ENCODE measurements at places on chromosomes 12 and 14. TPM values are rescaled to one million over a fixed set of nuclear protein-coding genes. Genes with fewer than 3 reads are reported as not detected.

DNA sequence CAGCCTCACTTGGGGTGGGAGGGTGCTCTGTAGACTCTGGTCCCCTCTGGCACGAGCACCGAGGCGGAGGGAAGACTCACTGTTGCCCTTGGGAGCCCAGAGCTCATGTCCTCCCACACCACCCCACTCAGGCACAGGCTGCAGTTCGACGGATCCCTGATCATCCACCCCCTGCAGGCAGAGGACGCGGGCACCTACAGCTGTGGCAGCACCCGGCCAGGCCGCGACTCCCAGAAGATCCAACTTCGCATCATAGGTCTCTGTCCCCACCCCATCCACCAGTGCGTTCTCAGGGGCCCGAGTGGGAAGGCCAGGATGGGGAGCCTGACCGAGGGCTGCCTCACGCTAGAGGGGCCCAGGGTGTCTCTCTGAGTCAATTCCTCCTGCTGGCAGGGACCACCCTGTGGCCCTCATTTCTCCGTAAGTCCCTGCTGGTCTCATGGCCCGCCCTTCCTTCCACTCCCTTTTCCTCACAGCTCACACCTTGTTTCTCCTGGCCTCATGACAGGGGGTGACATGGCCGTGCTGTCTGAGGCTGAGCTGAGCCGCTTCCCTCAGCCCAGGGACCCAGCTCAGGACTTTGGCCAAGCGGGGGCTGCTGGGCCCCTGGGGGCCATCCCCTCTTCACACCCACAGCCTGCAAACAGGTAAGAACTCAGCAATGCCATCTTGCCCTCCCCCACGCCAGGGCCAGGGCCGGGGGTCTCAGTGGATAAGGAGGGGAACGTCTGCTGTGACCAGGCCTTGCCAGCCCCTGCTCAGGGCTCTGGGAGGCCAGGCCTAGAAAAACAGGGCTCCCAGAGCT is 27.0 kb downstream of the PAPLN start:
- no peak for DNase-seq

GRCh38 chr12:27260746-27261145 is 16.7 kb downstream of the STK38L start:
- DNase-seq = no peak

DNA sequence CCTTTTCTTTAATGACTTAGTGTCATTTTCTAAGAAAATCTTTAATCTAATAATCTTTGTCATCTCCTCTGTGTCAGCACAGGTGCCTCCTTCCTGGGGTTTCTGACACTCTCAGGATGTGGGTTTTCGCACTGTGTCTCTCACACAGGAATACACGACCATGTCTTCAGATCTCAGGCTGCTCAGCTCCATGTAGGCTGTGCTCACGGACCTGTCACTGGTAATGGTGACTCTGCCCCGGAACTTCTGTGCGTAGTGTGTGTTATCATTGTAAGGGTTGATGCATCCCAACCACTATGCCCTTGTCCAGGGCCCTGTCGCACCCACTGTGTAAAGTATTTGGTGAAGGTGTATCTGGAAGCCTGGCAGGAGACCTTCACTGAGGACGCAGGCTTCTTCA is 647.8 kb downstream of the TMEM121 start:
- no peak for DNase-seq

GRCh38 chr14:32508281-32508680 is 179.2 kb downstream of the AKAP6 start:
- DNase-seq = no peak

DNA sequence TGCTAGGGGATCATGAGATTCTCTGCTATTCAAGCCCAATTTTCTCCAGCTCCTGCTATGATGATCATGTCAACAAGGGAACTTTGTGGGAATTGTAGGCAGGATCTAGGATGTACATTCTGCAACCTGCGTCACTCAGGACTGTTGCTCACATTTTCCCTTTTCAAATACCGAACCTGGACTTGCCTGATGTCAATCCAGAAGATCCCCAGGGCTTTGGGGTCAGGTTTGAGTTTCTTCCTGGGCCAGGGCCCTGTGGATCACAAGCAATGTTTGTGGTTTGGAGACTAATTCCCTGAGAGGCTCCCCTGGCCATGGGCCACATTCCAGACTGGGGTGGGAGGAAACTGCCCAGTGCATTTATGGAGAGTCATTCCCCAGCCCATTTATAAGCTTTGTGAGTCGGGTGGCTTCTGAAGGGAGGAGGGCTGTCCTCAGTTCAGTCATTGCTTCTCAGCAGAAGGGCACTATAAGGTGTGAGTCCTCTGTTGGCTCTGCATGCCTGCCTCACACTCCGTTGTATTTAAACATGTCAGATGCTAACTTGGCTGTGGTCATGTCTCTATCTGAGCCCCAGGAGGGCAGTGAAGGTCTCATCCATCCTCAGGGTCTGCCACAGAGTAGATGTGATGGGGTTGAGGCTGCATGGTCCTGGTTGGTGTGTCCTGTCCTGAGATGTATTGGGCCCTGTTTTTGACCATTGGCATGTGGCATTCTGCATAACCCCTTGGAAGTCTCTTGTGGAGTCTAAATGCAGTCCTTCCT is 6.5 kb downstream of the KRT86 start:
- DNase-seq = no peak

DNA sequence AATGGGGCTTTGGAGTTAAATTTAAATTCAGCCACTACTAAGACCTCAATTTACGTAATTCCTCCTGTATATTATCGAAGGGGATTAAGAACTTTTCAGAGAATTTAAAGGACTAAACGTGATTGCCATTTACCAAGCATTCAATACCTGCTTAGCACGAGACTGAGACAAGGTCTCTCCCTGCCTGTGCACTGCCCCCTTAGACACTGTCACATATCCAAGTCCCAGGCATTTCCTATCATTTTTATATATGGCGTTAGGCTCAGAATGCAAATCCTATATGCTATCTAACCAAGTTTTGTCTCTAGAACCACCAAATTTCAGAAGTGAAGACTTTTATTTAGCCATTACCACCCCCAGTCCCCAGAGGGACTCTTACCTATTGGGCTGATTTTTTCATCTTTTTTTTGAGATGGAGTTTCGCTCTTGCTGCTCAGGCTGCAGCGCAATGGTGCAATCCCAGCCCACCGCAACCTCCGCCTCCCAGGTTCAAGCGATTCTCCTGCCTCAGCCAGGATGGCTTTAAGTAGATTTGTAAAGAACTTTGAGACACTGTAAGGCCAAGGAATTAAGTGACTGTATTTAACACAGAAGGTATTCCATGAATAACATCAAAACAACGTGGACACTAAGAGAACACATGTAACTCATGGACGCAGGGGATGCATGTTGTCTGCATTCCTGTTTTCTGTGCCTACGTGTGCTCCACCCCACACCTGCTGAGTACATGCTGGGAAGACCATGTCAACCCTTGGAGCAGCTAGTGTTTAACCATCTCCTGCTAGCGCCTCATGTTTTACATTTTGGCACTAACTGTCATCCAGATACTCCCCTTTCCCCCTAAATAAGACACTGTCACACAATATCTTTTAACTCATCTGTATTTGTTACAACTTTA is 6.4 kb downstream of the HSP90AA1 start:
- no peak for DNase-seq

DNA sequence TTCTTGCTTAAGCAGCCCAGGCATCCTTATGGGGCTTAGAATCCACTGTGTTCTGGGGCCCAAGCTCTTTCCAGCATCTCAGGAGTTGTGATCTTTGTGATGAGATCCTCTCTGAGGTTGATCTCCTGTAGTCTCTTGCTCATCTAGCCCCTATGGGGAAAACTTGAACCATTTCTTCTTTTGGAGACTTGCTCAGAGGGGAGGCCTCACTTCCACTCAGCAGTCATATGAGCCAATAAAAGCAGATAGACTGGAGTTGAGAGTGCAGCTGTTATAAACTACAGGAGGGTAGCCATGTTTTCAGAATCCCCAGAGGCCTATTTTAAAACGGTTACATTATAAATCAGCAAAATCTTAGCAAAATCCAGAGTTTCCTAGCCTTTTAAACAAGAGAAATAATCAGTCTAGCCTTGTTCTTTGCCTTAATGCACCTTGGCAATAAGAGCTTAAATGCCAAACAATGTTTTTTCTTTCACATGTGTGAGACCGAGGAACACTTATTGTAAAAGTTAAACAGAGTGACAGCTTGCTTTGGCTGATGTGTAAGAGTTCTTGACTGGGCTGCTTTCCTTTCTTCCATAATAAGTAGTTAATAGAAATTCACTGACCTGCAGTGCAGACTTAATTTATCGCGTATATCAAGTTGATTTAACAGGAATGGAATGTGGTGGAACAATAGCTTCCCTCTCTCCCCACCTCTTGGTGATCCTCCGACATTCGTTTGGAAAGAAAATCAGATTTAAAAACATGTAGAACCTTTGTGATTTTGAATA is 168.3 kb downstream of the NEDD1 start:
- DNase-seq = peak; percentile 48

DNA sequence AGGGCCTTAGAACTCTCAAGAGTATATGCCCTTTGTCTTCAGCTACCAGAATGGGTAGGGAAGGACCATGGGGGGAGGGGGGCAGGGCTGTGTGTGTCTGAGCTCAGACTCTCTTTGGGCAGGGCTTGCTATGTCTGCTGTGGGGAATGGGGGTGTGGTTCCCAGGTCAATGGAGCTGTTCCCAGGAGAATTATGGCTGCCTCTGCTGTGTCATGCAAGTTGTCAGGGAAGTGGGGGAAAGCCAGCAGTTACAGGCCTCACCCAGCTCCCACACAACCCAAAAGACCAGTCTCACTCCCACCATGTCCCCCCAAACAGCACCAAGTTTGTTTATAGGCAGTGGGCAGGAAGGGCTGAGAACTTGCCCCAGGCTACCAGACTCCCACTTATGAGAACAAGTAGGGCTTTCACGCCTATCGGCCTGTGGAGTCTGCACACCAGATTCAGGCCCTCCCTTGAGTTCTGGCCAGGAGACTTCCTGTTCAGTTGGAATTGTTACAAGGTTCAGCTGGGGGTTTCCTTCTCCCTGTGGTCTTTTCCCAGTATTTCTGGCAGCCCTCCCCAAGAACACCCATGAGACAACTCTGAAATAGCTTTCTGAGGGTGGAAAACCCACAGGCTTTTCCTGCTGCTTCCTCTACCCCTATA is 6.1 kb upstream of the SERPINA11 start:
- no peak for DNase-seq

GRCh38 chr14:104303705-104304425 is 165.5 kb downstream of the KIF26A start:
- no peak for DNase-seq

- DNase-seq = no peak
Observed at GRCh38 chr12:132596016-132596415, 14.4 kb downstream of the LRCOL1 start.

- no peak for DNase-seq
Observed at GRCh38 chr14:104680056-104680805, 9.2 kb upstream of the INF2 start.

DNA sequence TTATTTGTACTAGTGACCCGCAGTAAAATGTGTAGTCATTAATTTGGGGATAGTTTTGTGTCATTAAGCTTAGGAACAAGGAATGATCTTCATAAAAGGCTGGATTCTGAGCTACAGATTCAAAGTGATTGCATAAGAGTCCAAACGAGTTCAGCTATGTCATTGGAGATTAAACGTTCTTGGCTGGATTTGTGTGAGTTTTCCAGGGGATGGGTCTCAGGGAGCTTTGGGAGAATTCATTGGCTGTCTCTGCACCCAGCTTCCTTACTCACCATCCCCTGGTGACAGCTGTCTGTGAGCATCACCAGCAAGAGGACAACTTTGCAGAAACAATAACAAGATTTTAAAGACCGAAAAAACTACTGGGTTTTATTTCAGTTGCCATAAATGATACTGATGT is 130.4 kb downstream of the DAAM1 start:
- no peak for DNase-seq

- DNase-seq = no peak
Observed at GRCh38 chr12:115374480-115375185, 690.7 kb upstream of the TBX3 start.

GRCh38 chr14:32403688-32404087 is 74.6 kb downstream of the AKAP6 start:
- DNase-seq = no peak

DNA sequence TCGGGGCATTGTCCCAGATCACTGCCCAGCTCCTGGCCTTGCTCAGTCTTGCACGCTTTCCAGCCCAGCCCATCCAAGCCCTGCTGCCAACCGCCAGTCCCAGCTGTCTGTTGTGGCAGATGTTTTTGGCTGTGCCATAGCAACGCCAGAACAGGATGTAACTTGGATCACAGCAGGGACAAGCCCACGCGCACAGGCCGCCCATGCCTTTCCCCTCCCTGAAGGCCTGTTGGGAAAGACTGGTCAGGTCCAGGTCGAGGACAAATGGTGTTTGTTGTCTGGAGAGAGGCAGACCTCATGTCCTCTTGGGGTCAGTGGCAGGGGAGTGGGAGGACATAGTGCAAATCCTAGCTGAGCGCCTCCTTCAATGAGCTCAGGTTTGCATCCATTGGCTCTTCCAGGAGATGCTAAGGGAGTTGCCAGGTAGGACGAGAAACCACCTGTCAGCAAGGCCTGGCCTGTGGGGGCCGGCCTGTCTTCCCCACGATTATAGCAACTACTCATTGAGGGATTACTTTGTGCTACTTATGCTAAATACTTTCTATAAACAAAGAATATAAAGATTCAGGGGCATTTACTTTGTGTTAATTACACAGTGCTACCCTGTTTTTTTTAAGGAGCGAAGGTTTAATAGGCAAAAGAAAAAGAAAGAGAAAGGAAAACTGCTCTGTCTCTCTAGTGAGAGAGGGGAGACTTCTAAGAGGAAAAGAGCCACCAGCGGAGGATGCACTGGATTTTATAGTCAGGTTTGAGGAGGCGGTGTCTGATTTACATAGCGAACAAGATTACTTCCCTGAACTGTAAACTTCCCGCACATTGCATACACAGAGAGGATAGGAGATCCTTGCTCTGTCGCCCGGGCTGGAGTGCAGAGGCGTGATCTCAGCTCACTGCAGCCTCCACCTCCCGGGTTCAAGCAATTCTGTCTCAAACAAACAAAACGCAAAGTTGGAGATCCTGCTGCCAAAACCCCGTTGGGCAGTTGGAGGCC is 42.8 kb upstream of the CORO1C start:
- DNase-seq = peak; percentile 36

GRCh38 chr12:18823461-18823860 is 85.5 kb downstream of the CAPZA3 start:
- no peak for DNase-seq

- no peak for DNase-seq
Observed at GRCh38 chr14:74599946-74600345, 12.1 kb downstream of the LTBP2 start.

- DNase-seq = no peak
Observed at GRCh38 chr14:36619853-36620252, 37.4 kb upstream of the NKX2-8 start.

DNA sequence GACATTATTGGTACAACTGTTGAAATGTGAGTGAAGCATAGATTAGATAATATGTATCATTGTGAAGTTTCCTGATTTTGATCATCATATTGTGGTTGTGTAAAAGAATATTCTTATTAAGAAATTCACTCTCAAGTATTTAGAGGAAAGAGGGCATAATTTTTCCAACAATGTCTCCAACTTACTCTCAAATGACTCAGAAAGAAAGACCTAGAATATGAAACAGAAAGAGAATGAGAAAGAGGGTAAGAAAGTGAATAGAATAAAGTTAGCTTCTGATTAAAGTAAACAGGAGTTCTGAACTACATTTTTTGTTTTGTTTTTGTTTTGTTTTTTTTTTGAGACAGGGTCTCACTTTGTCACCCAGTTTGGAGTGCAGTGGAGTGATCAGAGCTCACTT is 123.0 kb downstream of the CPNE8 start:
- no peak for DNase-seq

MFAP5 gene
- 1.5 TPM for polyA plus RNA-seq

EIF2S3B gene
- polyA plus RNA-seq = 1.5 TPM

CBLN3 gene
- 2.9 TPM for polyA plus RNA-seq

IGF1 gene
- 6.4 TPM for polyA plus RNA-seq

SLC10A1 gene
- 0.23 TPM for polyA plus RNA-seq

LGR5 gene
- polyA plus RNA-seq = 16.5 TPM

TPPP2 gene
- 3.8 TPM for polyA plus RNA-seq

CLEC1B gene
- 1.3 TPM for polyA plus RNA-seq

CLEC4D gene
- polyA plus RNA-seq = 0.30 TPM

NGDN gene
- polyA plus RNA-seq = 62.3 TPM

MUCL1 gene
- not detected for polyA plus RNA-seq

Measured in right renal pelvis (tissue), 4 donors.